ENCODE measurements at places on chromosomes 4 and X.

- DNase-seq: no peak
Measured at GRCh38 chrX:62928906-62929305, 422.2 kb downstream of the SPIN4 start.

- DNase-seq: no peak
Measured at GRCh38 chr4:118755438-118756226, 70.4 kb downstream of the METTL14 start.

GRCh38 chr4:182855877-182856276, 61.3 kb downstream of the DCTD start:
- no peak for DNase-seq

GRCh38 chrX:22147214-22147613, 115.1 kb downstream of the PHEX start:
- DNase-seq: no peak

DNA sequence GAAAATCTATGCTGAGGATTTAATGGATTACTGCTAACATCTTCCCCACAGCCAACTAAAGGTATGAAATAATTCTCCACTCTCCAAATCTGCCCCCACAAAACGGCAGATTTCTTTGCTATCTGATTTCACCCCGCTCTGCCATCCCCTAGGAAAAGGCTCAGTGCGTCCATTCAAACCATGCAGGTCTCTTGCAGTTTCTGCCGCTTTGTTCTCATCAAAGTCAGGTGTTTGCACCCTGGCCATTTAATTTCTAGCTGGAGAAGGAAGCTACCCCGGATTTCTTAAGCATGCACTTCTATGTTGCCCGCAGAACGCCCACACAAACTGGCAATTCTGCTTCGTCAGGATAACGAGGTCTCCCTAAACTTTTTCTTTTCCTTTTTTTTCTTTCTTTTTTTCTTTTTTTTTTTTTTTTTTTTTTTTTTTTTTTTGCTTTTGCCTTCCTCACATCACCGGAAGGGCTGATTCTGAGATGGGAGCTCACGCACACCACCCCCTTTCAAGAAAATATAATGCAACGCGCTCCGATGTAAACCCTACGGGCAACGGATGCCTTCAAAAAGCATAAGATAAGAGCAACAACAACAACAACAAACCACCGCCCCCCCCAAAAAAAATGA, 3.3 kb downstream of the NLGN4X start:
- DNase-seq: peak; percentile 63

GRCh38 chrX:78687586-78687985, 28.5 kb upstream of the RTL3 start:
- no peak for DNase-seq

- no peak for DNase-seq
Measured at GRCh38 chrX:14013054-14013453, 16.6 kb downstream of the GEMIN8 start.

DNA sequence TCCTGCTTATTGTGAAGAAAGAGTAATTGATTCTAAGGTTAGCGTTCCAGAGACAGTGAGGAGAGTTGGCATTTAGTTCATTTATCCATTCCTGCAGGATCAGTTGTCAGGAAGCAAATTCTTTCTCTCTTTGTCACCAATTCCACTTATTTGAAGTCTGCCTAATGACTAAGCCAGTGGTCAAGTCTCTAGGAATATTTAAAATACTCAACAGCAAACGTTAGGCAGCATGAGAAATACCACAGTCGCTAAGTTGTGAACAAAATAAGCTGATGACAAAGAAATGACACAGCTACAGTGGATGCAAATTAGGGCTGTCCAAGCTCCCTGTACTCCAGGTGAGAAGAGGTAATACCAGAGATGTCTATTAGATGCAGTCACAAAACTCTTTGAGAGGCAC, 6.6 kb upstream of the MAGEB17 start:
- DNase-seq: no peak

GRCh38 chr4:82905205-82905604, 4.7 kb downstream of the THAP9 start:
- DNase-seq: no peak

GRCh38 chrX:47958761-47959342, 44.9 kb downstream of the ZNF182 start:
- peak; percentile 4 for DNase-seq

DNA sequence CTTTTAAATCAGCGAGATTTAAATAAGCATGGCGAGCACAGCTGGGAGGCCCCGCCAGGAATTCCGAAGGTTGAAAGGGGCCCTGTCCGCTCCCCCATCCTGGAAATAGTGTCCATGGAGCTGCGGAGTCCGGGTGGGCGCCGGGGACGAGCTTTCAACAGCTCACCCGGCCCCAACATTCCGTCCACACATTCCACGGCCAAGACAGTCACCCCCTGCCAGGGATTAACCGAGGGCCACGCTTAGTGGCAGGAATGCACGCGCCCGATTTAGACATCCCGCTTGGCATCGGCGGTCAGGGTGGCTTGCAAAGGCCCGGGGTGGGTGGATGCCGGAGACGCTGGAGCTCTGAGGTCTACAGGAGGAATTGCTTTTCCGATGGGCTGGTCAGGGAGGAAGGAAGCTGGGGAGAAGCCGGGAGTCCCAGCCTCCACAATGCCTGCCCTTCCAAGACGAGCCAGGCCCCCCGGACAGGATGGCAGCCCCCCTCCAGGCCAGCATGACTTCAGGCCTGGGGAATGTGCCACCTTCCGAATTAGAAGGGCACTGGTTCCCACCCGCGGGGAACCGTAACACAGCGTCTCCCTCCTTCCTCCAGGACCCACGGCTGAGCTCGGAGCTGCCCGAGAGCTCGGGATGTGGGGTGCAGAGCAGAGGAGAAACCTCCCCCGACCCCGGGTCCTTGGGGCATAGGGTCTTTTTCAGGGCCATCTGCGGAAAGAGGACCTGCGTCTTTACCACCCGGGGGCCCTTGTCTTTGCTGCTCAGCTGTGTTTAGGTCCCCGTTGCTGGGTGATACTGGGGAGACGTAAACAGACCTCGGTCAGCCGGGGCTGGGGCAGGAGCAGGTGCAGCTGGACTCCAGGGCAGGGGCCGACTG, 26.9 kb upstream of the PPP2R3B start:
- DNase-seq: peak; percentile 14

DNA sequence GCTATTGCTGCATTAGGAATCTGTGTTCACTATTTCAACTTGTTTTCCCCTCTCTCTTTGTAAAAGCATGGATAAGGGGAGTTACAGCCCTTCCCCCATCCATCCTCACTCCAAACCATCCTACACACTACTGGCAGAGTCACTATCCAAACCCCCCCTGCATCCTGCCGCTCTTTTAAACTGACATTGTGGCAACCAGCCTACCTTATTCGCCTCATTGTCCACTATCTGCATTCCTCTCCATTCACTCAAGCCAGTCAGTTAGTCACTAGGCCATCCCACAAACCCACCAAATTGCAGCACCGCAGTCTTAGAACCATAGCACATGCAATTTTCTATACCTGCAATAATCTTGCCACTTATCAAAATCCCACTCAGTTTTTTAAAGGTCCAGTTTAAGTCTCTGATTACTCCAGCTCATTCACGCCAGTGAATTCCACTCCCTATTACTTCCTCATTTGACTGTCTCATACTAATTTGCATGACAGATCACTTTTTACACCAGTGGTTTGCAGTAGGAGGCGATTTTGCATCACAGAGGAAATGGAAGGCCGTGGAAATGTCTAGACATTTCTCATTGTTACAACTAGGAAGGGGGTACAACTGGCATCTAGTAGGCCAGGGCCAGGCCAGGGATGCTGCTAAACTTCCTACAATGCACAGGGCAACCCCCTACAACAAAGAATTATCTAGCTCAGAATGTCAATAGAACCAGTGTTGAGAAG, 181.8 kb downstream of the HS6ST2 start:
- no peak for DNase-seq

GRCh38 chr4:153521999-153522801, 56.0 kb downstream of the TMEM131L start:
- no peak for DNase-seq

- DNase-seq: no peak
Measured at GRCh38 chr4:1172971-1173757, 781 bp upstream of the SPON2 start.
